Right lobe of liver (tissue), 6 donors: ENCODE measurements at places on chromosomes 1 and 21. TPM values are rescaled to one million over a fixed set of nuclear protein-coding genes. Genes with fewer than 3 reads are reported as not detected.

Gene KAZN
- total RNA-seq, result 1.9 TPM

Gene TRAF3IP3
- total RNA-seq, result 0.95 TPM

Gene TAS1R1
- not detected for total RNA-seq

Gene HSF2BP
- total RNA-seq, result 0.30 TPM

Gene LRRC53
- total RNA-seq, result not detected

Gene SPATA17
- not detected for total RNA-seq

Gene IL19
- not detected for total RNA-seq

Gene RCSD1
- 5.1 TPM for total RNA-seq

Gene LCE1D
- total RNA-seq, result not detected

Gene SH2D5
- 0.80 TPM for total RNA-seq

Gene ANKRD35
- 1.1 TPM for total RNA-seq

Gene MNDA
- 6.6 TPM for total RNA-seq

Gene CYP4A22
- total RNA-seq, result 49.4 TPM
